Activated T-cell treated with anti-CD3 and anti-CD28 coated beads, Interleukin-2, amount 50 U/mL, for 72 hours (primary cell): ENCODE measurements at places on chromosomes 3 and 15. TPM values are rescaled to one million over a fixed set of nuclear protein-coding genes. Genes with fewer than 3 reads are reported as not detected.

PRKCD gene
- total RNA-seq = 27.2 TPM

DNA sequence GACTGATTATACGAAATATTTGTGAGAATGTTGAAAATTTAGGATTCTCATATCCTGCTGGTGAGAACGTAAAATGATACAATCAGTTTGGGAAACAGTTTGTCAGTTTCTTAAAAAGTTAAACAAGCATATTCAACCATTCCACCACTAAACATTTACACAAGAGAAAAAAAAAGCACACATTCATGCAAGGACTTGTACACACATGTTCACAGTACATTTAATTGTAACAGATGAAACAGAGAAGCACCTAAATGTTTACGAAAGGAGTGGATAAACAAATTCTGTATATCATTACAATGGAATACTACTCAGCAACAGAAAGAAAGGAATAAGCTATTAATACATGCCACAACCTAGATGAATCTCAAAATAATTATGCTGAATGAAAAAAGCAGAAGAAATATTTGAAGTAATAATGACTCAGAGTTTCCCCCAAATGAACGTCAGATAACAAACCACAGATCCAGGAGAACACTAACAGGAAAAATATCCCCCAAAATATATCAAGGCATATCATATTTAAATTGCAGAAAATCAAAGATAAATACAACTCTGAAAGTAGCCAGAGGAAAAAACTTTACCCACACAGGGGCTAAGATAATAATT lies 14.3 kb downstream of the ANKRD28 start:
- DNase-seq = no peak

DNA sequence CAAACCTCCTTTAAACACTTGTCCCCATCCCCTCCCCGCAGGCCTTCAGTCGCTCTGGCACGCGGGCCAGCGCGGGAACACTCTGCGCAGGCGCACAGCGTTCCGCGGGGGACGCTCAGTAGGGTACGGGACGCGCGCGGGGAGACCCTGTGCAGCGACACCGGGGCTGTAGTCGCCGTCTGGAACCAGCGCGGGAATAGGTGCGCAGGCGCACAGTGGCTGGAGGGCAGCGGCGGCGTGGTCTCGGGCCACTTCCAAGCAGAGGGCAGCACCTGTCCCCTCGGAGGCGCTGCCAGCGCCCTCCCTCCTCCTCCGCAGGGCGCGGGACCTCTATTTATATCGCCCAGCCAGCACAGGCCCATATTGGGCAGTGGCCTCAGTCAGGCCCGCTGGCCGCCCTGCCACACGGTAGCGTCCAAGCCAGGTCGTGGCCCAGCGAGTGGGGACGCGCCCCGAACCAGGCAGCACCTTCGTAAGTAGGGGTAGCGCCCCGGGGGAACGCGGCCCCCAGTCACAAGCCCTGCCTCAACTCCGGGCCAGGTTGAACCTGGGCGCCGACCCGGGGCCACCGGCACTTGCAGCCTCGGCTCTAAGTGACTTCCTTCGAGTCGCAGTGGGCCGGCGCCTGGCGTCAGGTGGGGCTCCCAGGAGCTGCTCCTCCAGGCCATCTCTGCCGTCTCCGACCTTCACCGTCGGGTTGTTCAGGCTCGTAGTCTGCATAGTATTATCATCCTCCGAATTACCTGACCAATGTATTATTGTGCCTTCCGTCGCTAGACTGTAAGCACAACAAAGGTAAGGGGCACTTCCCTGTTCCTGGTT lies at the start of gene KBTBD12:
TSS of gene KBTBD12 (plus strand) at position 118 of the 822 bp plus-strand sequence. CDS start 7,830 bp downstream, outside the sequence.
- peak; percentile 4 for DNase-seq

DNA sequence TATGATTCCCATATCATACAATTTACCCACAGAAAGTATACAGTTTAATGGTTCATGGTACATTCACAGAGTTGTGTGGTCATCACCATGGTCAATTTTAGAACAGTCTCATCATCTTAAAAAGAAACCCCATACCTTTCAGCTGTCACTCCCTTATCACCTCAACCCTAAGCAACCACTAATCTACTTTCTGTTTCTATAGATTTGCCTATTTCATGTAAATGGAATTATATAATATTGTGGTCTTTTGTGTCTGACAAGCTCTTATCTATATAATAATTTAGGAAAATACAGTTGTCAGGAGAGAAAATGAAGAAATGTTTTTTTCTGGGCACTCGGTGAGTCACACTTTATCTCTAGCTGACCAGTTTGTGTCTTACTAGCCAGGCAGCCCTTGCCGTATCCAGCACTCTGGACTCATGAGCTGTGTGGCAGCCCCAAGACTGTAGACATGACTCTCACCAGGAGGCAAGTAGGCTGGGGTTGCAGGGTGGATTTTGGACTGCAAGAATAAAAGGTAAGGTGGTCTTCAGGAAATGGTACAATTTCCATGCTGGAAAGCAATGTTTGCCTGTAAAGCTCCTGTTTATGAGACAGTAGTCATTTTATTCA lies 234.6 kb downstream of the THRB start:
- no peak for DNase-seq

GRCh38 chr15:94607176-94607654 lies 375.9 kb downstream of the MCTP2 start:
- no peak for DNase-seq

CA12 gene
- 2.4 TPM for total RNA-seq
